Activated T-helper 17 cell treated with anti-CD3 and anti-CD28 coated beads, Interleukin-2, amount 50 U/mL, for 72 hours (primary cell): ENCODE measurements at places on chromosomes 12 and 14. TPM values are rescaled to one million over a fixed set of nuclear protein-coding genes. Genes with fewer than 3 reads are reported as not detected.

DNA sequence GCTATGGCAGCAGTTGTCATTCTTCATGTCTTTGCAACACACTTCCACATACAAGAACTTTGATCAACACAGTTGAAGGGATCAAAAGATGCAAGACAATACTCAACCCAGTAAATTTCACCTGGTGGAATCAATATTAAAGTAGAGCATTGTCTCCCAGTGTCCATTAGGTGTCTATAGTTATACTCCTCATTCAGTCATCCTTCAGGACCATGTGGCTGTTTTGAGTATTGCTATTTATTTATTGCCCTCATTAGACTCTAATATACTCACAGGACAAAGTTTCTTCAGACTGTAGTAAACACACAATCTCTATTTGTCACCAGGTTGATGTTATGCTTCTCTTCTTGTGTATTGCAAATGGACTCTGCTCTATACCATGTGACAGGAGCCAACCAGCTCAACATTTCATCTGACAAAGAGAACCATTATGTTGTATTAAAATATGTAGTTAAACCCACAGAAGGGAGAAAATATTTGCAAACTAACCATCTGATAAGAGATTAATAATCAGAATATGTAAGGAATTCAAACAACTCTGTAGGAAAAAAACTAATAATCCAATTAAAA lies 146.6 kb downstream of the TGFB3 start:
- no peak for ATAC-seq

DNA sequence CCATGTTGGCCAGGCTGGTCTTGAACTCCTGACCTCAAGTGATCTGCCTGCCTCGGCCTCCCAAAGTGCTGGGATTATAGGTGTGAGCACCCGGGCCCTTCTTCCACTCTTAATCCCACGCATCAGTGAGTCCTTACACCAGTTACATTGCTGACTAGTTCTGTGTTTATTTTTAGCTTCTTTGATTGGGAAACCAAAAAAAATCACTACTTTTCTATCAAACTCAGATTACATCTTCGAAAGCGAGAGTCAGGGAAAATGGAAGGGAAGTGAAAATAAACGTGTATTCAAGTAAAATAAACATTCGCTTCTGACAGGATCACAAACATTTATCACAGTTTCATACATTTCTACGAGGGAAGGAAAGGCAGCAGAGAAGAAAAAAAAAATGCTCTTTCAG lies 32.2 kb downstream of the FGD6 start:
- ATAC-seq, result no peak

DNA sequence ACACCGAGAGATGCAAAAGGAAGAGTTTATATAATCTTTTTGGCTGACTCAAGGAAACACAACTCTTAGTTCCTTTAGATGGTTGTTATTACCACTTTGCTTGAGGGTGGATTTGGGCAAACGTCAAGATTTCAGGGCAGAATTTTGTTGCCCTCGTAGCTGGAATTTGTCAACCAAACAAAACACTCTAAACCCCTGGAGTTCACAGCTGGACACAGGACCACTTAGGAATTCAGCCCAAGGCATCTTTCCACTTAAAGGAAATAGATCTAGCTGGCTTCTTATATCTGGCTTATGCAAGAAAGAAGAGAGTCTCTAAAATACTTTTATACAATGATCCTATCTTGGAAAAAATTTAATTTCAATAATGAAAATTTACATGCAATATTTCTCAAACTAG lies 237.8 kb upstream of the LRIG3 start:
- ATAC-seq, result no peak

- ATAC-seq, result no peak
Observed at GRCh38 chr14:52974406-52974805, 23.6 kb upstream of the FERMT2 start.

Gene KLRB1
- total RNA-seq, result 6.8 TPM

DNA sequence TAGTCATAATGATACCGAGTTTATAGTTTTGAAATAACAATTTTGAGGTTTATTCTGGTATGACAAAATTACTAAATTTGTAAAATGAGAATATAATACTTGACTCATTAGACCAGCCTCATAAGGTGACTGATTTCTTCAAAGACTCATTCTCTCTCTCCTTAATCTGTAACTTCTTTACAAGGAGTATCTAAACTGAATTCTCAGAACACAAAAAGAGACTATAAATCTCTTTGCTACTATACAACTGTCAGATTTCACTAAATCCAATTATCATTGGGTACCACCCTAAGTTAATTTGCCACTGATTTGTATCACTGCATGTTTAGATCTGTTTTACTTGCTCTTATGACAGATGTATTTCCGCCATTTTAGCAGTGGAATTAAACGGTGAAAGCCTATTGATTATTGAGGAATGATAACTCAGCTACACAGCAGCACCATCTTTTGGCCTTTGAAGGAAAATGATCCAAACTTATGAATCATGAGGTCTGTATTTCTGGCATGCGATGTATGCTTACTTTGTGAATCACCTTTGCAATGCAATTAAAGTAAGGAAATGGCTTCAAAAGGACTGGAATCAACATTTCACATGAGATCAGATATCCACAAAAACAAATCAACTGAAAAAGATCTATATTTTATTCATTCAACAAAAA lies 161.2 kb downstream of the RERGL start:
- no peak for ATAC-seq

GRCh38 chr14:51654533-51654845 lies 2.8 kb downstream of the FRMD6 start:
- no peak for ATAC-seq

DNA sequence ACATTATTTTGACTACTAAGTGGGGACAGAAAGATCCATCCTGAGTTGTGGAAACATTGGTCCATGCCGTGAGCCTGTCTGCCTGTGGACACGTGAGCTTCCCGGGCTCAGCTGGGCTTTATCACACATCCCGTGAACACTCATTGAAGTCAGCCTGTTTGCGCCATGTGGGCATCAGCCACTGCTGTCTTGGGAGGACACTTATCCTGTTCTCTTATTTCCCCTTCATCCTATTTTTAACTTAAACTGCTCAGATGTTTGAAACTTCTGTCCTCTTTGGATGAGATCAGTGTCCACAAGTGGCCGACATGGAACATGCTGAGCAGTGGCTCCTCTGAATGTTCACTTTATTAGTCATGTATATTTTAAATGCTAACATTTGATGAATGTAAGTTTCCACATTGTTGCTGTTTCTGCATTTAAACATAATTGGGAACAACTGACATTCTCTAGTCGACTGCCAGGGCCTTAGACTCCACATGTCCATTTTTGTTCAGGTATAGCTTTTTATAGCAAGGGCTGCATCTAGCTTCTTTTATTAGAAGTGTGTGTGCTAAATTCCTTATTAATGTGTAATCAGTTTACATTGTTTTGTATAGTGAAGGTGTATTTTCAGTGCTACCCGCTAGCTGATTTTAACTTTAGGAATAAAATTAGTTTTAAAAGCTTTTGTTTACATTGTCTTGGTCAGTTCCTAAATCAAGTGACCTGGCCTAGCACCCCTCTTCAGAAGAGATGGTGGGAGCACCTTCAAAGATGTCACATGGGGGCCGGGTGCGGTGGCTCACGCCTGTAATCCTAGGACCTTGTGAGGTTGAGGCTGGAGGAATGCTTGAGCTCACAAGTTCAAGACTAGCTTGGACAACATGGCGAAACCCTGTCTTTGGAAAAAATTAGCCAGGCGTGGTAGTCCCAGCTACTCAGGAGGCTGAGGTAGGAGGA lies 24.0 kb downstream of the RNF34 start:
- no peak for ATAC-seq

DNA sequence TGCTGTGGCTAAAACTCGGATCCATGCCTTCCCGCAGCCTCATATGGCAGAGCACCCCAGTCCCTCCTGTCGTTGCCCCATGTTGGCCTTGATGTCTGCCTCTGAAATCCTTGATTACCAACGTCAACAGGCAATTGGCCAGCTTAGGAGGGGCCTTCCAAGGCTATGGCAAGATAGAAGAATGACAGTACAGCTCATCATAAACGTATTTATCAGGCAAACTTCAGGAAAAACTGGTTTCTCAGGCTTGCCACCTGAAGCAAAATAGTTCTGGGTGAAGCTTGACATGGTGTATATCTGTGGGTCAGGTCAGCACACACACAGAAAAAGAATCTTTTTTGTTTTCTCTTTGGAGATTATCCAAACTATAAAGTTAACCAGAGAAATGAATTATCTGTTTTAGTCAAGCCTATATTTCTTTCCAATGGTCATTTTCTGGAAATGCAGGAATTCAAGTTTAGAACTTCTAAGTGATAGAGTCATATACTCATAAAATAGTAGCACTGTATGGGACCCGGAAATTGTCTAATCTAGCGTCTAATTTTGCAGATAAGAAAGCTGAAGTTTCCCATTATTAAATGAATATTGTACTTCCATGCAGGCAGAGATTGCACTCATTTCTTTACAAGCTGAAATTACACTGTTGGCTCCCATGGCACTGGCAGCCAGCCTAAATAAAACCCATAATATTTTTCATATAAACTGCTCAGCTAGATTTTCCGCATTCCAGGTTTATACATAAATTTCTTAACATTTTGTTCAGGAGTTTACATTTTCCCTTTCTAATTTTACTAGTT lies 24.4 kb upstream of the DUSP16 start:
- ATAC-seq, result no peak

Gene CLEC1B
- total RNA-seq, result not detected

DNA sequence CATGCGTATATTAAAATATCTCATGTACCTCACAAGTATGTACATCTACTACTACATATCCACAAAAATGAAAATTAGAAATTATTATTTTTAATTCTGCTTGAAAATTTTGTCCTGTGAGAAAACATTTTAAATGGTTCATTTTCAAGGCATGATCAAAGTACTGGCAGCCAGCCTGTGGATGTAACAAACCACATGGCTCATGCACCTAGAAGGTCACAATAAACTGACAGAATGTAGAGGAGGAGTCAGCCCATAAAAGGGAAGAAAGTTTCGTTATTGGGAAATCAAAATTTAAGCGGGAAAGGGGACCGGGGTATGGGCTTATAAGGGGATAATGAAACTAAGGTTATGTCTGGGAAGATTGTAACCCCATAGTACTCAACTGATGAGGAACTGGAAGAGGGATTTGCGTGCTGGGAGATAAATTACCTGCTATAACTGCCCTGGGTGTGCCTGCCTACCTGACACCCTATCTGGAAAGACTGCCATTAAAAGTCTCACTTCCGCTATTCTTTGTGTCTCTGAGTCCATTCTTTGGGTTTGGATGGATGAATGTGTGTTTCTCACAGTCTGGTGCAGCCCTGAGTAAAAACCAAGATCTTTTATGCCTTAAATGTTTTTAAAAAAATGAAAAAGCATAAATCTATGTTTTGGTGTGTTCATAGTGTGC lies 62.2 kb upstream of the PCED1B start:
- no peak for ATAC-seq
